Stomach (tissue), 19 donors: ENCODE measurements at places on chromosomes 2 and 18.

- peak; percentile 85 for DNase-seq
Observed at GRCh38 chr2:96174251-96175144, 29.3 kb upstream of the DUSP2 start.

GRCh38 chr18:48975817-48976649 lies 25.3 kb upstream of the SMAD7 start:
- peak; percentile 75 for DNase-seq

GRCh38 chr18:10726198-10727068 lies 200.6 kb downstream of the NAPG start:
- no peak for DNase-seq

- DNase-seq, result peak; percentile 66
Observed at GRCh38 chr2:44680983-44681531, 260.4 kb upstream of the SIX3 start.

DNA sequence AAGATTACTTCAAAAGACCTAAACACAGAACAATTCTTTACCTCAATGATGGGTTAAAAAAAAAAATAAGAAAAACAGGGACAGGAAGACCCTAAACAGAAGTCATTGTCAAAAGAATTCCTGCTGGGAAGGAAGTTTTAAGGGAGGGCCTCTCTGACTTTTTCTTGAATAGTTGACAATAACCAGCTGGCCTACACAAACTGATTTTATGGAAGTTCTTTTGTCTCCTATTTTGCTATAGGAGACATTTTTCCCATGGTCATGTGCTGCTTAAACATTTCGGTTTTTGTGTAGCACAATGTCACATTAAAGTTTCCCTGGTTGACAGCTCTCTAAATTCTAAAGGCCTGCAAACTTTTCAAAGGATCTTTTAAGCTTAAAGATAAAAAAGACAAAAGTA lies 55.3 kb downstream of the RFTN2 start:
- no peak for DNase-seq

DNA sequence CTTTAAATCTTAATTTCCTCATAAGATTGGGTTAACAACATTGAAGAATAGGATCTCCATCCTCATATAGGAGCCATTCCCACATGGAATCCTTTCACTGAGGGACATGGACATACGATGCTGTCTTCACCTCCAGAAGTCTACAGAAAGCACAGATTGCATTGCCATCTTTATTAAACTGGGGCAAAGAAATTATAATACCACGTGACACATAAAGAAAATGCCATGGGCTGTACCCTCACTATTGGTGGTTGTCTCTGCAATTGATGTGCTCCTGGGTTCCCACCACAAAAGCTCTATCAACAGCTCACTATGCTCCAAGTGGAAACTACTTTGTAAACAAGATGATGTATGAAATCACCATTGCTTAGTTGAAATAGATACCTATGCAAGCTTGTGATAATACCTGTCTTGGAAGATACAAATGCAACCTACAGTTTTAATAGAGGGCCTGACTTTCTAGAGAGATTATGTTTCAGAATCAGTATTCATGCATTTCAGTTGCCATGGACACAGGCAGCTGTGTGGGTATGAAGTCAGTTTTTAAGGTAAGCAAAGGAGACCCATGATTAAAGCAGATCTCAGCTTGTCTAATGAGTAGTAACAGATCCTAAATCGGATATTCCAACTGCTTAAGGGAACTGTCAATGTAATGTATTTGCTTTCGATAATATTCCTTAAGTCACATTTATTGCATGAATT lies 337.0 kb downstream of the RAD51AP2 start:
- DNase-seq, result no peak

GRCh38 chr2:197300139-197300538 lies 10.4 kb downstream of the ANKRD44 start:
- no peak for DNase-seq

DNA sequence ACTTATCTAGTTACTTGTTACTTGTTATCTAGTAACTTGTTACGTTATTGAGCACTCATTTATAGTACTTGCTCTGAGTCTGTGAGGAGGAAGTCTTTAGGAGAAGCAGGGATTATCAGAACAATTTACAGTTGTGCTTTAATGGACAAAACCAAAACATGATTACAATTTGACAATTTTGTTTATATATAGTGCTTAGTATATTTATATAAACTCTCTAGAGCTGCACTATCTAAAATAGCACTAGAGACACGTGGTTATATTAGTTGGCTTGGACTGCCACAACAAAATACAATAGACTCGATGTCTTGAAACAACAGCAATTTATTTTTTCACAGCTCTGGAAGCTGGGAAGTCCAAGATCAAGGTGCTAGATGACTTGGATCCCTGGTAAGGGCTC lies 78.4 kb downstream of the BMPR2 start:
- no peak for DNase-seq

GRCh38 chr2:78992451-78992806 lies 33.1 kb upstream of the REG3G start:
- no peak for DNase-seq
